ENCODE measurements at places on chromosomes 4 and X. TPM values are rescaled to one million over a fixed set of nuclear protein-coding genes. Genes with fewer than 3 reads are reported as not detected.

GRCh38 chrX:69130439-69130838 lies 34.8 kb downstream of the PJA1 start:
- no peak for DNase-seq

GRCh38 chr4:165668694-165669093 lies 204.3 kb upstream of the TLL1 start:
- no peak for DNase-seq

GRCh38 chr4:140469791-140470733 lies 28.0 kb downstream of the MGAT4D start:
- no peak for DNase-seq

DNA sequence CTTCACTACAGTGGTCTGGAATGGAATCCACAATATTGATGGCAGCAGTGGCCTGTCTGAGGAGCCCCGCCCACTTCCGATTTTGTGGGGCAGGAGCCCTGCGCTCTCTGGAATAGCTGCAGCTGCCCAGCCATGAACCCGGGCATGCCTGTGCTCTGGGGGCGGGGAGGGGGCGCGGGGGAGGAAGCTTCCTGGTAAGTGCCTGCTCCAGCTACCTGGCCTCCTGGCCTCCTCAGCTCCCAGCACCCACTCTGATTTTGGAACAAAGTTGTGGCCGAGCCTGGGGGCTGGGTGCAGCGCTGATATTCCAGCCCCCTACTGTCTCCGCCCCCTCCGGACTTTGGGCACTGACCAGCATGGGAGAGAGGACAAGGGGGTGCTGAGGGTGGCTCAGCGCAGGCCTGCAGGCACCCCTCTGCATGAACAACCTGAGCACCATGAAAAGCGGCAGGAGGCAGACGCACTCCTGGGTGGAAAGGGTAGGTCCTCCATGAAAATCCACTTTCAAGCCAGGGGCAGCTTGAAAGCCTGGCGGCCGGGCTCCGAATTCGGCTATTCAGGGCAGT lies 972.7 kb upstream of the AGA start:
- no peak for DNase-seq

GRCh38 chrX:153889123-153889522 lies 3.1 kb upstream of the L1CAM start:
- no peak for DNase-seq

- no peak for DNase-seq
Observed at GRCh38 chrX:103215425-103215991, 600 bp downstream of the BEX4 start.

DNA sequence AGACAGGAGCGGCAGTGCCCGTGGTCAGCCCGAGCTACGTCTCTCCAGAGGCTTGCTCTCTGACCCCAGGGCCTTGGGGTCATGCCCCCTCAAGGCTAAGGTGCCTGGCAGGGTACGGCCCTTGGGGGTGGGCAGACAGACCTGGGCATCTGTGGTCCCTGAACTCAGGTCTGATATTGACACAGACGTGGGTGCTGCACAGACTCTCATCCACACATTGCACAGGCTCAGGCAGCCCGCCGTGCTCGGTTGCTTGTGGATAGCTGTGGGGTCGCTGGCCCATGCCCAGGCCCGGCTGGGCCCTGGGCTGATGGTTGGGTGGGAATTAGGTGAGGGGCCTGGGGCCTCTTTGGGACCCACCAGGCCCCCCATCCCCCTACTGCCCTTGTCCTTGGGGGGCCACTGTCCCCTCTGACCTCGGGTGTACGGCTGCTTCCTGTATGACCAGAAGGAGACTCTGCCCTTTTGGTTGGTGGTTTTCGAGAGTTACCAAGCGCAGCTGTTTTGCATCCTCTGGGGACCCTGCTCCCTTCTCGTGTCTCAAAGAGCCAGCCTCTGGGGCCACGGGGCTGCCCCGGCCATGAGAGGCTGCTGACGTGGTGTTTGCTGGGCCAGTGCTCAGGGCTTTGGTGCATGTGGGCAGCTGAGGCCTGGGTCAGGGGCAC lies 10.1 kb downstream of the FGFRL1 start:
- DNase-seq, result no peak

GRCh38 chr4:110518889-110519490 lies 43.0 kb downstream of the ENPEP start:
- no peak for DNase-seq

GRCh38 chrX:39459952-39460351 lies 637.8 kb downstream of the BCOR start:
- no peak for DNase-seq

GRCh38 chrX:106481341-106481740 lies 130.4 kb upstream of the RADX start:
- DNase-seq, result peak; percentile 14

GRCh38 chr4:163201358-163201757 lies 34.7 kb upstream of the NAF1 start:
- no peak for DNase-seq

DNA sequence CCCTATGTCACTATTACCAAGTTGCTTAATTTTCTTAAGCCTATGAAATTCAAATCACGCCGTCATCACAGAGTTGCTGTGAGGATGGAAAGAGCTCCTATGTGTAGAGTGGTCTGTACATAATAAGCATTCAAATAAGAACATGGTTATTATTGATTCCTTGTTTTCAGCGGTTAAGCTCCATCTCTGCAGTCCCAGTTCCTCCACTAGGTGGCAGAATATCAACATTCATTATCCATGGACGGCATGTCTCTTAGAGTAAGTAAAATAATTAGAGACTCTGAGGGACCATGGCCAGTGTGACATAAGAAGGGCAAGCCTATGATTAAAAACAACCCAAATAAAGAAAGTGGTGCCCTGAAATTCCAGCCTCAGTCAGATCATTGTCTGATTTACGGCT lies 132.5 kb upstream of the NHS start:
- DNase-seq, result peak; percentile 23

- no peak for DNase-seq
Observed at GRCh38 chr4:38759113-38759789, 23.5 kb downstream of the TLR10 start.

DNA sequence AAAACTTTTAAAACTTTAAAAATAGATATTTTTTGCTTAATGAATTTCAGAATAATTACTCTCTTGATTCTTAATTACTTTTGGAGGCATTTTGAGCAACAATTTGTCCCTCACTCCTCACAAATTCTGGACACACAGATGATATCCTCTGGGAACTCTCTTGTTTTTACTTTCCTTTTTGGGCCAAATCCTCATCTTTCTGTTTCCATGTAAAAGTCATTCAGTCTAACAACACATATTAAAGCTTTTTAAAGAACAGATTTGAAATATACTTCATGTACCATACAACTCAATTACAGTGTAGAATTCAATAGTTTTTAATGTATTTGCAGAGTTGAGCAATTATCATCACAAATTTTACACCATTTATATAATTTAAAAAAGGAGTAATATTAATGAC lies 983.1 kb downstream of the STIM2 start:
- DNase-seq, result no peak

- DNase-seq, result peak; percentile 27
Observed at GRCh38 chr4:79964400-79965211, 108.4 kb downstream of the ANTXR2 start.

DNA sequence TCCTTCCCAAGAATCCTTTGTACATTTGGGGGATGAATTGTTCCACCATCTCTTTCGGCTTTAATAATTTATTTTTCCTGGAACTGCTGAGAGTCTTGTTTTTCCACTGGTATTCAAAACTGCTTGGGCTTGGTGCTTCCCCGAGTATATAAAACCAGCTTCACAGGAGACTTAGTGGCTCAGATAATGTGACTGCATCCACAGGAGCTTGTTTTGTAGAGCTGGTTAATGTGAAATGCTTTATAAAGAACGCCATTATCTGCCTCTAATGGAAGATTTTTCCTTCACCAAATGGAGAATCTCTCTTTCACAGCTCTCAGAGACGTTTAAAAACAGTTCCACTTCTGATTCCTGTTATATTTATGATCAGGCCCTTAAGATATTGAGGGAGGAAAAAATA lies 935.5 kb downstream of the RAB28 start:
- no peak for DNase-seq

DNA sequence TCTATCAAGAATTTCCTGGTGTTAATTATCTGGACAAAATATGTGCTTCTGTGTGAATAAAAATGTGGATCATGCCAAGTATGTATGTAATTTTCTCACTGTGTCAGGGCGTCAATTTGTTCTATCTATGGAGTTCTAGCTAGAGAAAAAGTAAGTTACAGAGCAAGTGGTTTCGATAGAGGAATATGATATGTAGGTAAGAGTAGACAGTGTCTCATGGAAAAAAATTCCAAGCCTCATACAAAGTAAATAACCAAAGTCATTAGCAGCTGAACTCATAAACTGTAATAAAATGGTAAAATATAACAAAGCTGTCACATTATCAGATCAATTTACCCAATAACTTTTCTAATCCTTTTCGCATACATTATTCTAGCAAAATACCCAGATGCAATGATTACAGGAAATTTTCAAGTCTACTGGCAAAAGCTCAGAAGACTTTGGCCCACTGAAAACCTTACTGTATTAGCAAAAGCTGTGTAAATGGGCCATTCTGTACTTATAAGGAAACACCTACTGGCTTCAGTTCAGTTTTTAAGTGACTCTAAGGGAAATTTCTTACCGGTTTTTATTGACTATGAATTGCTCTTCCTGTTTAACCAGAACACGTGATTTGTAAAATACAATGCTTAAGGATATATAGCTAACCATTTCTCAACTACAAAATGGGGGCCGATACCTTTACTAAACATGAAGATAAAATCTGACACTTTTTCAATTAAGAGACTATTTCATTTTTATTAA lies 121.0 kb upstream of the ARSJ start:
- no peak for DNase-seq

DNA sequence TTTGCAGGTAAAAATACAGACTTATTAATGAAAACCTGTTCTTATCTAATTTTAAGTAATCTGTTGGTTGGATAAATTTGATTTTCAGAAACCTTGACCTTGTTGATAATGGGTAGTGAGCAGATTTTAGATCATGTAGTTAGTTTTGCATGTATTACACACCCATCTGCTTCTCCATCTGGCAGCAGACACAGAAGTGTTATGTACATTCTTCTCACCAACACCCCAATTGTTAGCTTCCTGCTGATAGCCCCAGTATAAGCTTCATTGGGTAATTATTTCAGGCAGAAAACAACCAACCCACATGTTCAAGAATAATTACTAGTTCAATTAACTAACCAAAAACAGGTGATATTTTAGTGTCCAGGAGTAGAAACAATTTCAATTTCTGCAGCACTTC lies 1740.5 kb upstream of the AGA start:
- no peak for DNase-seq

DNA sequence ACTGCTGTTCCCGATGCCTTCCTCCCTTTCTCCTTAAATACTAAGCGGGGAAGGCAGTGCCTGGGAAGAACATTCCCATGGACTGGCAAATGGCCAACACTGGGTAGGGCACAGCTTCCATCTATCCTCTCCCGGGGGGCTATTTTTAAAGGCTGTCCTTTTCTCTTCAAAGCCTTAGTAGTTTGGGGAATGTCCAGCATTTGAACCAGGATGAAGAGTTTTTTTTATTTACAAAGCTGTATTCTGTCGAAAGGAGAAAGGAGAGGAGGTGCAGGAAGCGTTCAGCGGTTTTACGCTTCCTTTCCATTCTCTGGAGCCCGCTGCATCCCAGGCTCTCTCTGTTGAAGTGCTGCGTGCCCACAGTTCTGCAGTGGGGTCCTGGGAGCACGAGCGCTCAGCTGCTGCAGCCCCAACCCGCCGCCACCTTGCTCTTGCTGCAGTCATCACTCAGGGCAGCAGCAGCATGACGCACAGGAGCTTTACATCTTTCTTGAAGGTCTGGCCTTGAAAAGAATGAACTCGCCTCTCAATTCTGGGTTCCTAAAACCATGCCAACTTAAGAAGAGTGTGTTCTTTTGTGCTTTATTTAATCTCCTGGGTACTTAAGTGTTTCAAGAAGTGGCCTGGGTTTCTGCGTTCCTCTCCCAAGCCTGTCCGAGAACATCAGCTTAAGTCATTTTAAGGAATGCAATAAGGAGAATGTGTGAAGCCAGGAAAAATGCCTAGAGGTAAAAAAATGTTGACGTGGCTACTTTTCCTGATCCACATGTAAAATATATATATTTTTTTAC lies 427.2 kb downstream of the MAPK10 start:
- no peak for DNase-seq

GRCh38 chr4:140686796-140687195 lies 69.4 kb downstream of the TBC1D9 start:
- no peak for DNase-seq

GRCh38 chrX:117839544-117839943 lies 277.1 kb downstream of the KLHL13 start:
- DNase-seq, result no peak

- no peak for DNase-seq
Observed at GRCh38 chrX:44042116-44042515, 68.9 kb upstream of the NDP start.

GRCh38 chr4:72817012-72817411 lies 248.0 kb upstream of the ADAMTS3 start:
- no peak for DNase-seq

DNA sequence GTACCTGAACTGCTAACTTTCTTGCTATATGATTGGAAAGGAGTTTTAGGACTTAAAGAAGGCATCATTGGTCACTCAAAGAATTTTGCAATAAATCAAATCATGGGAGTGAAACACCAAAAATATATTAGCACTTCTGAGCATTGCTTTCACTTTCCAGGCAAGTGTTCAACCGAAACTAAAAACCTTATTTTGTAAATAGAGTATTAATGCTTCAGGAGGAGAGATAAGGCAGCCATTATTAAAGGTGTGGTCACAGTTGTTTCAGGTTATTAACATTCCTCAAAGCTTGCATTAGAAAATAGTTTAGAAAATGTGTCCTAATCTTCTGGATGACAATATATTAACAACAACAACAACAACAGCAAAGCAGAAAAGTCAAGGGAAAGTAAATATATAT lies 92.3 kb upstream of the TLL1 start:
- no peak for DNase-seq

- DNase-seq, result no peak
Observed at GRCh38 chr4:115396034-115396433, 282.6 kb upstream of the NDST4 start.

DNA sequence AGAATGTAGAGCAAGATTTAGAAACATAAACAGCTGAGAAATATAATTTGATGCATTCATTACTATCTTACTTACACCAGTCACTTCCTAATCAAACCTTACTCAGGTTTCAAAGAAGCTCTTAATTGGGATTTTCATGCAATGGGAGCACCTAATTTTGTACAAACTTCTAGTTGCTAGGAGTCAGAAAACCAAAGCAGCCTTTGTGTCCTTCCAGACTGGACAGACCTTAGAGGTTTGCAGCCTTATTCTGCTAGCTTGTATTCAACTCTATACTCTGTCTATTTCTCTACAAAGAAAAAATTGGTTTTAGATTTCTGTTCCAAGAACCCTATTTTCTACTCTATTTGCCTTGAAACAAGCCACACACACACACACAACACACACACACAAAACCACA lies 19.4 kb downstream of the GABRA2 start:
- no peak for DNase-seq

The UGT2B7 gene
- 88.3 TPM for polyA plus RNA-seq

The SLC49A3 gene
- 6.6 TPM for polyA plus RNA-seq

The COL4A6 gene
- polyA plus RNA-seq, result 17.2 TPM

The TMEM31 gene
- 1.2 TPM for polyA plus RNA-seq

The TLR1 gene
- polyA plus RNA-seq, result 3.7 TPM

The PRR32 gene
- polyA plus RNA-seq, result not detected

The ETDA gene
- not detected for polyA plus RNA-seq

The NAA11 gene
- not detected for polyA plus RNA-seq

The IRS4 gene
- 1.8 TPM for polyA plus RNA-seq

The PNMA6A gene
- 17.6 TPM for polyA plus RNA-seq

The SMAD1 gene
- 71.8 TPM for polyA plus RNA-seq

The TMEM271 gene
- polyA plus RNA-seq, result not detected

The POU3F4 gene
- polyA plus RNA-seq, result 7.3 TPM

All from right renal pelvis (tissue), 4 donors.